Effector memory CD8-positive, alpha-beta T cell (primary cell): ENCODE measurements at places on chromosomes 3 and 15.

DNA sequence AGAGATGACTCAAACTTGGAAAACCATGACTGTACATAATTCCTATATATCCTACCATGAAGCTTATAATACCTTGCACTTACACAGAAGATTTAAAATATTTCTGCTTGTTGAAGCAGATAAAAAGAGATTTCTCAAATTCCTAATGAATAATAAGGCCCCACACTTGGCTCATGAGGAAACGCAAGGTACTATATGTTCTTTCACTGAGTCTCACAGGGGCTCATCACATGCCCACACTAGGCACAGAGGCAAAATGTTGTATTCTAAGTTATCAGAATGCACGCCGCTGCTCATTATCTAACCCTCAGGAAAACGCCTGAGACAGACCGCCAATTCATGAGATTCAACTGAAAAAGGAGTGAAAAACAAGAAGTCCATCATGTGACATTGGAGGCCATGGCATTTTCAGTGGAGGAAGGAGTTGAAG, 5.6 kb downstream of the MYO1E start:
- no peak for DNase-seq

- DNase-seq = no peak
Measured at GRCh38 chr3:196796317-196796716, 56.7 kb downstream of the PAK2 start.

DNA sequence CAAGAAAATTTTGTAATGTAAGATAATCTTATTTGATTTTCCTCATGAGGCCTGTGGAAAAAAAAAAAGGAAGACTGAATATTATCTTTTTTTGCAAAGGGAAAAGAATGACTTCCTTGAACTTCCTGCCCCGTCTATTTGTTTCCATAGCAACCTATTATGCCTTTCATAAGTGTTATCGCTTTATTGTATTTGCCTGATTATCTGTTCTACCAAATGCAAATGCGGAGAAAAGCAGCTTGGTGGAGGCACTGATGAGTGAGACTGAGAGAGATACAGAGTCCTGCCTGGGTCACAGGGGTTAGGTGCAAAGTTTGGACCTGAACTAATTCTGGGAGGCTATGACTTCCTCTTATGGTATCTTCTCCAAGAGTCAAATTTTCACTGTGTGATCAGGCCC, 334.0 kb upstream of the KCNMB2 start:
- DNase-seq = no peak

DNA sequence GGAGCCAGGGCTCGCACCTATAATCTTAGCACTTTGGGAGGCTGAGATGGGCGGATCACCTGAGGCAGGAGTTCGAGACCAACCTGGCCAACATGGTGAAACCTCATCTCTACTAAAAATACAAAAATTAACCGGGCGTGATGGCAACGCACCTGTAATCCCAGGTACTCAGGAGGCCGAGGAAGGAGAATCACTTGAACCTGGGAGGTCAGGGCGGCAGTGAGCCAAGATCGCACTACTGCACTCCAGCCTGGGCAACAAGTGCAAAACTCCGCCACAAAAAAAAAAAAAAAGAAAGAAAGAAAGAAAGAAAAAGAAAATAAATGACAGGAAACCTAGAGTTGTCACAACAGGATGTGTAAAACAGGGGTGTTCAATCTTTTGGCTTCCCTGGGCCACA, 3.0 kb upstream of the NMB start:
- no peak for DNase-seq

- no peak for DNase-seq
Measured at GRCh38 chr3:17670749-17671148, 71.7 kb downstream of the TBC1D5 start.

DNA sequence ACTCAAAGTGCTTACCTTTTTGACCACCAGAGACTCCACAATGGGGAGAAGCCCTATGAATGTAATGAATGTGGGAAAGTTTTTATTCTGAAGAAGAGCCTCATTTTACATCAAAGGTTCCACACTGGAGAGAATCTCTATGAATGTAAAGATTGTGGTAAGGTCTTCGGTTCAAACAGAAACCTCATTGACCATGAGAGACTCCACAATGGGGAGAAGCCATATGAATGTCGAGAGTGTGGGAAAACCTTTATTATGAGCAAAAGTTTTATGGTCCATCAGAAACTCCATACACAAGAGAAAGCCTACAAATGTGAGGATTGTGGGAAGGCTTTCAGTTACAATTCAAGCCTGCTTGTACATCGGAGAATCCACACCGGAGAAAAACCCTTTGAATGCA, 5.5 kb upstream of the ZNF35 start:
- DNase-seq = no peak

- no peak for DNase-seq
Measured at GRCh38 chr3:74390121-74390877, 224.2 kb downstream of the CNTN3 start.

GRCh38 chr3:120028271-120029047, 65.8 kb downstream of the GSK3B start:
- no peak for DNase-seq

GRCh38 chr3:186664506-186664905, 1.3 kb upstream of the HRG start:
- no peak for DNase-seq

DNA sequence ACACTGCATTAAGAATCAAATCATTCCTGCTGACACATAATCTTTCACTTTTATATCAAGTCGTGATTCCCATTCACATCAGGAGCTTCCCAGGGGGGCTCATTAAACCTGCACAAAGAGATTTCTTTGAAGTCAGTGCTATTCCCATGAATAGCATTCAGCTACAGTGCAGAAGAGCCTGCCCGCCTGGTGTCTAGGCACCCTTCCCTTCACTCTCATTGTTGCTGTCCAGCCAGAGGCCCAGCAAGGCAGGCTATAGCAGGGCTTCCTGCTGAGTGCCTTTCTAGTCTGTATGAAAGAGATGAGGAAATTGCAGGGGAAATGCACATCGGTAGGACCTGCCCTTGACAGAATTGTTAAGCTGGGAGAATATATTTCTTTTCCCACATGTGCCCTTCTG, 4.5 kb upstream of the GJD2 start:
- DNase-seq = no peak

GRCh38 chr3:195565716-195566115, 18.0 kb downstream of the APOD start:
- DNase-seq = no peak

DNA sequence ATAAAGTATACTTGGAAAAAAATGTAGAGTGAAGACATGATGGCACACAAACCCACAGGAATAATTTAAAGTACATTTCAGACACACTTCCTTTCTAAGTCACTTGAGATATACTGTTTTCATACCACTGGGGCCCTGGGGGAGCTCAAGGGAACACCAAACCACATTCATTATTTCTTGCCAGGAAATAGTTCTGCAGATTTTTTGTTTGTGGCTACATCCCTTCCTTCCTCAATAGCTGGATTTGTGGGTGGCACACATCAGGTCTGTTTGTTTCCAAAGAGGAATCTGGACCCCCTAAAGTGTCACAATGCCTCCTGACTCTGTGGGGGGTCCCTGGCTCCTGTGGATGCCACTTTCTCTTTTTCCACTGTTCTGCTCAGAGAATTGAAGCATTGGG, 153.5 kb upstream of the COL8A1 start:
- DNase-seq = no peak

DNA sequence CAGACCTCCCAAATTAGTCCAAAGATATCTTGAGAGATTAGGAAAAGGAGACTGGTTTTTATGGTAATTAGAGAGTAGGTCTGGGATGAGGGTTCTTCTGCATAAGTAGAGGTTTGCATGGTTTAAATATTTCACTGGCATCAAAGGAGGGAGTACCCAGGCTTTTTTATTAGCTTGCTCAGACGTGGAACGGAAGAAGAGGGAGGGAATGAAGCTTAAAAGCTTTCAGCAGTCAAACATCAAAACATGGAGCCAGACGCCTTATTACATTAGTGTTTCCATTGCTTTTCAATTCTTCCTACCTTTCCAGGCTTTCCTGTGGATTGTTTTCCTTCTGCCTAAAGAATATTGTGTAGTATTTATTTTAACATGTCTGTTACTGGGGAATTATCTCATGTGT, 342.1 kb upstream of the SOX2 start:
- DNase-seq = no peak

- no peak for DNase-seq
Measured at GRCh38 chr3:45564172-45564571, 30.4 kb upstream of the LIMD1 start.

- DNase-seq = no peak
Measured at GRCh38 chr3:114624047-114624445, 330.2 kb downstream of the TIGIT start.

DNA sequence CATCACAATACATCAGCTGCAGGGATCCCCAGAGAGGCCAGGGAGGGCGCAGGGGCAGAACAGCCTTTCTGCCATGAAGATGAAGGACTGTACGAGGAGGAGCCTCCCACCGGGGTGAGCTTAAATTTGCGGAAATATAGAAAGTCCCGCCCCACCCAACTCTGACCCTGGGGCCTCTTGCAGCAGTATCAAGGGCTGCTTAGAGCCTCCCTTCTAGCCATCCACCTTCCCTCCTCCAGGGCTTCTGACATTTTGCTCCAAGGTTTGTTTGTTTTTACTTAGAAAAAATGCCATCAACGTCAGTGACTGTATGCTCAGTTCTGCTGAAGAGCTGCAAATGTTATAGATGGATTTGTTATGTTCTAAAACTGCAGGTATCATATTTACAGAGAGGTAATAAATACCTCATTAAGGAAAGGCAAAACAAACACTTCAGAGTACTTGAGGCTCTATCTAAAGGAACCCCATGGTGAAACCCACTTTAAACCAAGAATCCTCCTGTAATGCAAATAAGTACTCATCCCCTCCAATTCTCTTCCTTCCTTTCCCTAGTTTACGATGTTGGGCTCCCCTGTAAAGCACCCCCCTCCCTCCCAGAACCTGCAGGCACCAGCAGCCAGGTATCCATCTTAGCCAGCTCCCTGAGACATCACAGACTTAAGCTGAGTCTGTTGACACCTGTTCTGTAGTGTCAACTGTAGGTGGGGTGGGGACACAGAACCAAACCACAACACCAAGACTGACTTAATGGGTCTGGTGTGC, 30.5 kb downstream of the RFTN1 start:
- peak; percentile 13 for DNase-seq

DNA sequence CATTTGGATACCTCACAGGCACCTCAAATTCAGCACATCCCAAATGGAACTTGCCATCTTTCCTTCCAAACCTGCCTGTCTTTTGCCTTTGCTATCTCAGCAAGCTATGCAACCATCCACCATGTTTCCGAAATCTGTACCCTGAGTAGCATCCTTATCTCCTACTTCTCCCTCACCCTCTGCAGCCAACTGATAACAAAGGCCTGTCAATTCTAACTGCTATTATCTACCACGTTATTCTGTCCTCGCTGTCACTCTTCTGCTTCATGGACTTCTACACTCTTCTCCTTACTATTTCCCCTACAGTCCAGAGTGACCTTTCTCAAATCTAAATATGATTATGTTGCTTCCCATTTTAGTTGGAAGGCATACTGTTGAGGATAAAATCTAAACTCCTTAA, 25.5 kb upstream of the TAFA4 start:
- no peak for DNase-seq

DNA sequence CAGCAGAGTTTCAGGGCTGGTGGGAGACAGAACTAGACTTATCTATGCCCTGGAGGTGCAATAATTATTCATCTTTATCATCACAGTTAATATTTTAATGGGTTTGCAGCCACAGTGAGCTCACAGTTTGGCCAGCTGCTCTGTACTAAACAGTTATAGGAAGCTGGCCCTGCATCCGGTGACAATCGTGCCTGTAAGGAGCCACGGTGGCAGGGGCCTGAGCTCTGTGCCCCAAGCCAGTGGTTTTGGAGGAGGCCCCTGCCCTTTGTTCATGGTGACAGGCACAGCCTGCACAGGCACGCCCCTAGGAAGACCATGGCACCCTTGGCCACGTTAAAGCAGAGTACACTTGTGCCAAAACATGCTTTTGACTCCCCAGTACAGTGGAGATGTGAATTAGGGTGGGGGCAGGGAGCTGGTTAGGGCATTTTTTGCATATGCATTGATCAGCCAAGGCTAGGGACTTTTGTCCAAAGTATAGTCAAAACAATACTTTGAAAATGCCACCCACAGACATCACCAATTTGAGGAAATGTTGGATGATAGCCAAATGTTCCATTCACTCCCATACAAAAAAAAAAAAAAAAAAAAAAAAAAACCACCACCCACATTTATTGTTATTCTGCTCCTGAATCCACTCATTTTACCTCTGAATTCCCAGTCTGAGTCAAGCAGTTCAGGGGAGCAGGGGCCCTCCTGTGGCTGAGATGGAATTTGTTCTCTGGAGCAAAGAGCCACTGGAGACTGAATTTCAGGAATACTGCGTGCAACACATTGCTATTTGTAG, 3.4 kb upstream of the RFTN1 start:
- DNase-seq = peak; percentile 34
